Gastrocnemius medialis (tissue), 4 donors: ENCODE measurements at places on chromosomes 4 and X. TPM values are rescaled to one million over a fixed set of nuclear protein-coding genes. Genes with fewer than 3 reads are reported as not detected.

- no peak for DNase-seq
- no peaks in the 10 kb centered on the region for H3K27me3 ChIP-seq
- H3K4me3 ChIP-seq: no peak overlapping the region
Measured at GRCh38 chrX:154028502-154029184, 8.9 kb upstream of the IRAK1 start.

CD38 gene
- 0.73 TPM for total RNA-seq

GRCh38 chr4:71110499-71110898, 117.0 kb downstream of the DCK start:
- H3K4me3 ChIP-seq: no peak overlapping the region
- no peak for DNase-seq
- H3K27ac ChIP-seq: no peak overlapping the region
- no peaks in the 10 kb centered on the region for H3K27me3 ChIP-seq

F9 gene
- not detected for total RNA-seq

GRCh38 chr4:14816623-14817261, 185.5 kb upstream of the CPEB2 start:
- no peak overlapping the region for H3K4me3 ChIP-seq
- H3K36me3 ChIP-seq: no peaks in the 10 kb centered on the region
- no peak for DNase-seq
- H3K27me3 ChIP-seq: no peaks in the 10 kb centered on the region
- no peak overlapping the region for H3K27ac ChIP-seq
